ENCODE measurements at places on chromosomes 2 and 18.

- DNase-seq: no peak
Measured at GRCh38 chr18:27567434-27567833, 382.3 kb upstream of the CHST9 start.

DNA sequence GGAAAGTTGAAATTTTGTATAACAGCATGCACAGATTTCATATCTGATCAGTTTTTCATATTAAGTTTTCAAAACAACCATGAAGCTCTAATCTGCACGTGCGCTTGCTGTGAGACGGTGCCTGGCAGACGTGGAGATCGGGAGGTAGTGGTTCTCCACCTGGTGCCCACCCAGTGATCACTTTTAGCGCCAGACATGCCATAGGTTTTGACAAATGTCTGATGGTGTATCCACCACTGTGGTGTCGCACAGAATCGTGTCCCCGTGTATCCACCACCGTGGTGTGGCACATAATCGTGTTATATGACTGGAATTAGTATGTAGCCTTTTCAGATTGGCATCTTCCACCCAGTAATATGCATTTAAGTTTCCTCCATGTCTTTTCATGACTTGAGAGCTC lies 40.9 kb upstream of the KCNG2 start:
- no peak for DNase-seq

- DNase-seq: no peak
Measured at GRCh38 chr2:66441581-66442320, 6.8 kb downstream of the MEIS1 start.

DNA sequence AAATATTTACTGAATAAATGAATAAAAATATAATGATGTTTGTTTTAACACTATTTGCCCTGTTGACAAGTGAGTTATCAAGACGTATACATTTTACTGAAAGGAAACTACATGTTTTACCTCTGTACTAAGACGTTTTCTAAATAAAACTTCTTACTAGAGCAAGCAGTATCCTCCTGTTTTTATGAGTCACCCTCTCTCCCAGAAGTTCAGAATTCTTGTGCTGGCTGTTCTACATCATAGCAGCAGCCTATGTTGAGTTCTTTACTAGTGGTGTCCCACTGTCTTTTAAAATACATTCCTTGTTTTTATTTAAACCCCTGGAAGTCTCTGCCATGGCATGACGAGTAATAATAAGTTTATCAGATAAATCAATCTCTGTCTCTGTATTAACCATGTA lies 297.4 kb downstream of the CALCRL start:
- DNase-seq: no peak

GRCh38 chr2:231960810-231961348 lies 634 bp upstream of the DIS3L2 start:
- DNase-seq: peak; percentile 56

DNA sequence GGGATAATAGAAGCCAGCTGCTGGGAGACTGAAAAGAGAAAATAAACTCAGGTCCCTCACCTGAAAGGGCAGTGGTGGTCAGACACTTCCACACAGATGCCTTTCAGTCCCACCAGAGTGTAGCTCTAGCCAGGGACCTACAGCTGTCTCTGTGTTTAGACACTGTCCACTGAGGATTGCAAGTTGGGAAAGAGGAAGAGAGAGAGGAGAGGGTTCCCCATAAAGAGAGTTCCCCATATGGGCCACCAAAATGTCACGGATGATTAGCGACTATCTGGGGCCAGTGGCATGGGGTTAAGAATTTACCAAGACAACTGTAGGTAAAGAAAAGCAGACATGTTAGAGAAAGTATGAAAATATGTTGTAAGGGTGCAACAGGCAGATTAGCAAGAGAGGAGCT lies 36.7 kb upstream of the SKA1 start:
- DNase-seq: no peak

DNA sequence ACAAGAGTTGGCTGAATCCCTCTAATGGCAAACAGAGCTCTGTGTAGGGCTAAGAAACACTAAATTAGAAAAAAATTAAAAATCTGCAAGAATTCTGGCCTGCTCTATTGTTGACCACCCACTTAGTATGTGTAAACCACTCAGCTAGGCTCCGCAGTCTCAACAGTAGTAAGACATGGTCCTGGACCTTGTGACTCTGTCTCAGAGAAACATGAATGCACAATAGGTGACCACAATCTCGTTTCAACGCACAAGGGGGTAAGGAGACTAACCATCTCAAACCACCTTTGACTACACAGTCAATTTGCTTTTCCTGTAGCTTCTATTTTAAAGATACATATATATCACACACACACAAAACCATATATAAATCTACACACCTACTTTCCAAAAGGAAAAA lies 16.5 kb downstream of the SEPTIN10 start:
- DNase-seq: no peak

- no peak for DNase-seq
Measured at GRCh38 chr18:39494211-39494896, 1928.8 kb upstream of the CELF4 start.

DNA sequence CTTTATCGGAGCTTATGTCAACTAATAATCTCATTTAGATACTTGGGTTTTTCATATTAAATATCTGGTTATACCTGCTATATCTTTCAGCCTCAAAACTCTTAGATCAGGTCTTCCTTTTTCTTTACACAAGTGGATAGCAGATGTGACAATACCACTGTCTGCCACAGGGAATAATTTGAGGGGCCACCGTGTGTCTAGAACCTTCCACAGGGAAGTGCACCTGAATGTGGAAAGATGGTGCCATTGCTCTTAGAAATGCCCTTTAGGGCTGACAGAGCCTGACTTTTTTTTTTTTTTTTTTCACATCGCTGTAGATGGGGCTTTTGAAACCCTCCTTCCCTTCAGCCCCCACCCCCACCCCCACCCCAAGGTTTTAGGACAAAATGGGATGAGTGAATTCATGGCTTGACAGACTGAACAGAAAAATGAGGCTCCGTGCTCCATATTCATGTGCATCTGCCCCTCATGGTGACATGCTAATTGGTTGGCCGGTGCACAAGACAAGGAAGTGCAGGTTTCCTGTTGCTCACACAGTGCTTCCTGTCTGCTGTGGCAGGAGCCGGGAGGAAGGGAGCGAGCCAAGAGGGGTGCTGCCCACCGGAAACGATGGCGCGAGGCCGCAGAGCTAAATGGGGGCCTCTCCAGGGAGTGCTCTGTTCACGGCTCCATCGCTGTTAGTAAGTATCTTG lies 246.0 kb downstream of the LDLRAD4 start:
- DNase-seq: peak; percentile 85

- DNase-seq: no peak
Measured at GRCh38 chr2:44077942-44078511, 82.2 kb upstream of the LRPPRC start.

- DNase-seq: no peak
Measured at GRCh38 chr2:203492965-203493364, 42.1 kb downstream of the RAPH1 start.

GRCh38 chr2:21317131-21317530 lies 193.4 kb downstream of the TDRD15 start:
- DNase-seq: peak; percentile 49

GRCh38 chr2:182698671-182699070 lies 17.4 kb upstream of the DNAJC10 start:
- DNase-seq: no peak

- DNase-seq: no peak
Measured at GRCh38 chr2:111225856-111226255, 105.1 kb downstream of the BCL2L11 start.

DNA sequence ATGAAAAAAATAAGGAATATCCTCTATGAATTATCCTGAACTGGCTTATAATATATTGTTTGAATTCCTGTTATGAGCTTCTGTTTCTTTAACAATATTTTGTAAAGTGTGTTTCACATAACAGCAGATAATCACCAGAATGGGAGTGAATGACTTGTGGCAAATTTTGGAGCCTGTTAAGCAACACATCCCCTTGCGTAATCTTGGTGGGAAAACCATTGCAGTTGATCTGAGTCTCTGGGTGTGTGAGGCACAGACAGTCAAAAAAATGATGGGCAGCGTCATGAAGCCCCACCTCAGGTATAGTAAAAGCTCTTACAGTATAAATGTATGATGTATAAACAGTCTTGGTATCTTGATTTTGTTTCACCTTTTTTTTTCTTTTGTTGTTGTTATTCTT lies 5.9 kb downstream of the GEN1 start:
- no peak for DNase-seq

- DNase-seq: no peak
Measured at GRCh38 chr2:23554054-23554697, 169.2 kb downstream of the KLHL29 start.

GRCh38 chr2:177315364-177315763 lies 50.8 kb upstream of the NFE2L2 start:
- DNase-seq: no peak

DNA sequence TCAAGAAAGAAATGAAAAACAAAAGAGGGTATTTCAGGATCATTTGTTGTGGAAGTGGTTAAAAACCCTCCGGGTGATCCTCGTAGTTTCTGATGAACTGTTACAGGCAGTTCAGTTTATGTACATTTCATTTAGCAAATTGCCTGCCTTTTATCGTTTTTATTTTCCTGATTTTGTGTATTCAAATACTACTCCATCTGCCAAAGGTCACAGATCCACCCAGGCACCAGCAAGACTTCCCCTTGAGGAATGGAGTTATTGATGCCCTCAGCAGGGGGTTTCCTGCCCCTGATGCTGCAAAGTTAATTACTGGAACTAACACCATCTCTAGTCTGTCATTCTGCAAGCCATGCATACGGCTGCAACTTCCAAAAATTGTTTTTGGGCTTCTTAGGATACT lies 641.9 kb downstream of the SLC4A3 start:
- no peak for DNase-seq

GRCh38 chr2:230684270-230685168 lies 28.1 kb upstream of the CAB39 start:
- DNase-seq: no peak

- DNase-seq: no peak
Measured at GRCh38 chr2:234422273-234422732, 74.6 kb downstream of the ARL4C start.

- DNase-seq: no peak
Measured at GRCh38 chr2:54434229-54434628, 21.9 kb upstream of the SPTBN1 start.

DNA sequence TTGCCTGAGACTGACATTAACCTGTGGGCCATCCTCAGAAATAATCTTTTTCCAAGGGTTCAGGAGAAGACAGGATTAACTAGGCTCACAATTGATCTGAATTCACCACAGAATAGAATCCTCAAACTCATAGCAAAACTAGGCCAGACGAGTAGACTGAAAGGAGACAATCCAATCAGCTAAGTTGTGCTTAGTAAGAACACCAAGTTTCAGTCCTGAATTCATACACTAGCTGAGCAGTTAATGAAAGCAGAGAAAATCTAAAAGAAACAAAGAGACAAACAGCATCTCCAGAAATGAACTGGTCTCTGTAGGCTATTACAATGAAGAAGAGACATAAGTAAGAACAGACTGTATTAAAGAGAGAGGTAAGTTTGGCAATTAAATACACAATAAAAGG lies 89.5 kb downstream of the GORASP2 start:
- DNase-seq: no peak

- DNase-seq: no peak
Measured at GRCh38 chr2:177599139-177599688, 206.6 kb downstream of the AGPS start.

DNA sequence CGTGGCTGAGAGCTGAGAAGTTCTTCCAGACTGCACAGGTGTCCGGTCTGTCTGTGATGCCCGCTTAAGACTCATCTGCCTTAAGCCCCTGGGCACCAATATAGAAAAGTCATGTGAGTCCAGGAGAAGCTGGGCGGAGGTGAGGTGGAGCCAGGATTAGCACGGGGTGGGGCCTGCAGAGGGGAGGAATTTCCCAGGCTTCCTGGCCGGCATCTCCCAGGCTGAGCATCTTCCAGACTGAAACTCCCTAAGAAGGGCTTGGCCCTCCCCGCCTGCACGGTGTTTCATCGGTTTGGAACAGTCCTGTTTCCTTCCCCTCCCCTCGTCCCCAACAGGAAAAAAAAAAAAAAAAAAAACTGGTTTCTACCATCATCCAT lies 270.3 kb downstream of the ATAD2B start:
- DNase-seq: no peak

DNA sequence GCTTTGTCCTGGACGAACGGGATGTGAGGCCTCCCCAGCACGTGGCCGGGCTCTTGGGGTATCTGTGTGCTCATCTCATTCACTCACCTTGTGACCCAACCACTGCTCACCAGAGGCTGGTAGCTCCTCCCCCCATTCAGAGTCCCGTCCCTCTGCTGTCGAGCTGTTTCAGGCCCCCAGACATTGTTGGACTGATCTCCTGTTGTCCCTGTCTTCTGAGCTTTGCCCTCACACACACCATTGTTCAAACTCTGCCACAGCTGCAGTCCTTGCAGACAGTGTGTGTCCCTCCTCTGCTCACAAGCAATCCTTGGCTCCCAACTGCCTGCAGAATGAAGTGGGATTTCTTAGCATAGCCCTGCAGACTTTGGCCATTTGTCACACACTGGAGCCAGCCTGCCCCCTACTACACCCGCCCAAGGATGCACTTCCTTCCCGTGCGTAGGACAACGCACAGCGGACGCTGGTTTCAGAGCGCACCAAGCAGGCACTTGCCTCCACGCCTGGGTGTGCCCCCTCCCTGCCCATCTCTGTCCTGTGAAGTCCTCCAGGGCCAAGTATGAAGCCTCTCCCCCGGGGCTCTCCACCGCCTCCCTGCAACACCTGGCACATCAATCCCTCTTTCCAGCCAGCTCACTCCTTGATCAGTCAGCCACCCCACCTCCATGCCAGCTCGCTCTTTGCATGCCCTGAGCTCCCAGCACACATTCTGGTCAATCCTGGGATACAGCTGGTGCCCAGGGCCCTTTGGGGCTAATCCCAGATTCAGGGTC lies 16.5 kb upstream of the PRLH start:
- DNase-seq: no peak

GRCh38 chr2:10204326-10205161 lies 82.0 kb downstream of the RRM2 start:
- DNase-seq: no peak

GRCh38 chr2:202870431-202871299 lies 901 bp downstream of the ICA1L start:
- peak; percentile 79 for DNase-seq

GRCh38 chr2:127101756-127102477 lies 5.0 kb downstream of the BIN1 start:
- DNase-seq: no peak

- DNase-seq: no peak
Measured at GRCh38 chr2:10768063-10768507, 44.5 kb downstream of the PDIA6 start.

GRCh38 chr2:84038866-84039265 lies 420.2 kb downstream of the SUCLG1 start:
- no peak for DNase-seq
